ENCODE measurements at places on chromosomes 2 and 18.

DNA sequence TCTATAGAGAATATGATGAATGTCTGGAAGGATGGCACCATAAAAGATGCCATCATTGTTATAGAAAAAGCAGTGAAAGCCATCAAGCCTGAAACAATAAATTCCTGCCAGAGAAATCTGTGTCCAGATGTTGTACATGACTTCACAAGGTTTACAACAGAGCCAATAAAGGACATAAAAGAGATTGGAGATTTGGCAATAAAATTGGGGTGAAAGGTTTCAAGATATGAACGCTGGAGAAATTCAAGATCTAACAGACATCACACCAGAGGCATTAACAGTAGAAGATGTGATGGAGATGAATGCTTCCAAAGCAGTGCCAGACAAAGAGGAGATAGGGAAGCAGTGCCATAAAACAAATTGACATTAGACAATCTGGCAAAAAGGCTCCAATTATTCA lies 518.8 kb upstream of the ACVR2A start:
- no peak for DNase-seq

DNA sequence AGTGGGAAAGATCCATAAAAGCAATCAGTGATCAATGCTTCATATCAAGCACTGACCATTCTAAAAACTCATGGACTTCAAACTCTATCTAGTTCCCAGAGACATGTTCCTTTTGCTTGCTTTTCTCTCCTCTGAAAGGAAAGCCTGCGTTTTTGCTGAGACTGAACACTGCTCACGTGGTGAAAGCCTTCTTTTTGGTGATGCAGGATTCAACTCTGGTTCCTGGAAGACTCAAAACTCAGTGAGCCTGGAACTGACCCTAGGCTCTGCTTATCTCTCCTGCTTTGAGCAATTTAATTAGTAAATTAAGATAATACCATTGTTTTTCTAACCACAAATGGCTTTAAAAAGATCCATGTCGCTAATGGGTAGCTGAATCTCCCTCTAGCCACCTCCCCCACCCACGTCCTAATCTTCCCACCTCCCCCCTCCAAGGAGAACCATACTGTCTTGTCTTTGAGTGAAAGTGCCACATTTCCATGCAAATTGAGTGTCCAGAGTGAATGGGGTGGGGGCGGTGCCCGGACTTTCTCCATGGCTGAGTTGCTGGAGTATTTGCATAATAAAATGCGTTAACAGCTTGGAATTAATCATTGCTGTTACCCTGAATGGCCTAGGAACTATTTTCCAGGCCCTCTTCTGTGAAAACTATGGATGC lies 130.5 kb downstream of the BCL11A start:
- DNase-seq: no peak

GRCh38 chr18:79634593-79635426 lies 44.8 kb upstream of the CTDP1 start:
- DNase-seq: no peak

GRCh38 chr2:96933305-96934181 lies 52.8 kb downstream of the FAM178B start:
- DNase-seq: no peak

DNA sequence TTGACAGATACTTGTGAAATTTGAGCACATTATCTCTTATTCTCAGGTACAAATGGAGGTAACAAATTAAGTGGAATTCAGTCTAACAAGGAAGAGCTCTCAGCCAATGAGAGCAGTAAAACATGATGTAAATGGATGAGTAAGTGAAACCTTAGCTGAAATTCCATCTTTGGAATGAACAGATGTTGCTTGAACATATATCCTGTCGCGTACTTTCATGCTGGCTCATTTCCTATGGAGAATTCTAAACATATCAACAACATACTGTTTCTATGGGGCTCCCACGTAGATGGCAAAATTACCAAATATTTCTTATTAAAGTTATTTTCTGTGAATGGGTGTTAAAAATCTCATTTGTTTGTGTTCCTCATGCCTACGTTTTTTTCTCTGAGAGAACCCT lies 256.3 kb upstream of the LINC00305 start:
- no peak for DNase-seq

- no peak for DNase-seq
Observed at GRCh38 chr18:317618-318017, 49.8 kb upstream of the THOC1 start.

DNA sequence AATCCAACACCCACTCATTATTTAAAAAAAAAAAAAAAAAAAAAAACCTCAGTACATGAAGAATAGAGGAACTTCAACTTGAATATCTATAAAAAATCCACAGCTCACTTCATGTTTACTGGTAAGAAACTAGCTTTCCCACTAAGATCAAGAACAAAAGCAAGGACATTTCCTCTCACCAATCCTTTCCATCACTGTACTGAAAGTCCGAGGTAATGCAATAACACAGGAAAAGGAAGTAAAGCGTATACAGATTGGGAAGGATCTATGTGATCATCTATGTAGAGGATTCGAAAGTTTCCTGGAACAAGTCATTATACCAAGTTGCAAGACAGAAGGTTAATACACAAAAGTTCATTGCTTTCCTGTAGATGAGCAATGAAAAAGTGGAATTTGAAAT lies 63.2 kb downstream of the ROCK2 start:
- DNase-seq: no peak

Measured in stimulated activated CD4-positive, alpha-beta T cell treated with anti-CD3 and anti-CD28 coated beads, Interleukin-12 subunit alpha, Interleukin-12 subunit beta, amount 100 ng/mL, for 4 hours (primary cell).